ENCODE measurements at places on chromosomes 4 and X.

DNA sequence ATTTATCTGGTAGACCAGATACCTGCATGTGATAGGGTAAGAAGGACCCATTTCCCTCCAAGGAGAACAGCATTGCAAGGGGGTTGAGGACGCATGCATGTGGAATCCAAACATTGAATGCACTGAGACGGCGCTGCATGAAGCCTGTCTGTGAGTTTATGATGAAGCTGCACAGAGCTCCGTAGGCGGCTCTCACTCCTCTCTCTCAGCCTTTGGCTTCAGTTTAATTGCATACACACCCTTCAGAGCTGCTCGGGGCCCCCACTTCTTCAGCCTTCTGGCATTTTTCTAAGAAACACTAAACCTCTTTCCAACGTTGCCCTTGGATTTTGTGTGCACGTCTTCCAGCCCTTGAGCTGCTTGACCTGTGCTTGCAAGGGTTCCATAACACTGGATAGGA is 176.6 kb downstream of the DHRSX start:
- no peak for DNase-seq

GRCh38 chr4:20754036-20754435 is 53.8 kb downstream of the PACRGL start:
- DNase-seq: no peak

DNA sequence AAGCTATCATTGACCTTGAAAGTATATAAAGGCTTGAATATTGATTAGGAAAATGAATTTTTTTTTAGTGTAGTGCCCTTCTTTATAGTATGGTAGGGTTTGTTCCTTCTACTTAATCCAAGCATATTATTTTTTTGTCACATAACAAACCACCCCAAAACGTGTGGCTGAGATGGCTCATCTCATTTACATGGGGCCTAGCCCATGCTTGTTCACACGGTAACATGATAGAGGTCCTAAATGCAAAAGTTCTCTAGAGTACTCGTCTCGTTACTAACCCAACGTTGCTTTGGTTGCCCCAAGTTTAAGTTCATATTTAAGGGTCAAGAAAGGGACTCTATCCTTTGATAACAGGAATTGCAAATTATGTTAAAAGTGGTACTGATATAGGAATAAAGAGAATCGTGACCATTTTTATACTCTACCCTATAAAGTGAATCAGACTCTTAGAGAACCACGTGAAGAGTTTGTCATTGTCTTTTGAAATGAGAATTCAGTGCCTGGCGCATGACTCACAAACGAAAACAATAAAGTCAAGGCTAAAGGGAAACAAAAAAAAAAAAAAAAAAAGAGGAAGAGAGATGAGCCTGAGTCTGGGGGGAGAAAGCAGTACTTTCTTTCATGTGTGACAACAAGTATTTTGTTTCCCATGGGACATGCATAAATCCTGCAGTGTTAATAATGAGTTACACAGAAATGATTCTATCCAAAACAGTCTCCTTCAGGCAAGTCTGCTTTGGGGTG is 402.8 kb upstream of the NWD2 start:
- DNase-seq: no peak

- DNase-seq: no peak
Observed at GRCh38 chr4:71711044-71711984, 72.6 kb downstream of the GC start.

DNA sequence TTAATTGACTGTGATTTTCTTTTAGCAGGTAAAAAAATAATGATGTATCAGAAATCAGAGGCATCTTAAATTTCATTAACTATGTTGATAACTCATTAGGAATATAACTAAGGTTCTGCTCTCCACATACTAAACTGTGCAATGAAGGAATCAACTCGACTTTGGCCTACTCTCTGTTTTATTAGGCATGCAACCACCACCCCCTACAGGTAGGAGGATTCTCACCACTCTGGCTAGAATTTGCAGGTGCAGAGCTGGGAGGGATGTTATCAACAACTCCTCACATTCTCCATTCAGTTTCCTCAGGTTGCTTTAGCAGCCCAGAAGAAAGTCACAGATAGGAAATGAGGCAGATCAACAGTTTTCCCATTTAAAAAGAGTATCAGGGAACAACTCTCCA is 160.1 kb downstream of the COX18 start:
- DNase-seq: no peak

GRCh38 chrX:115697806-115698205 is 136.8 kb downstream of the PLS3 start:
- DNase-seq: no peak

GRCh38 chrX:120286733-120287512 is 24.3 kb downstream of the TMEM255A start:
- DNase-seq: no peak

GRCh38 chr4:149095811-149096210 is 653.6 kb upstream of the NR3C2 start:
- DNase-seq: no peak

- DNase-seq: no peak
Observed at GRCh38 chr4:73895201-73896175, 26.3 kb downstream of the CXCL1 start.

DNA sequence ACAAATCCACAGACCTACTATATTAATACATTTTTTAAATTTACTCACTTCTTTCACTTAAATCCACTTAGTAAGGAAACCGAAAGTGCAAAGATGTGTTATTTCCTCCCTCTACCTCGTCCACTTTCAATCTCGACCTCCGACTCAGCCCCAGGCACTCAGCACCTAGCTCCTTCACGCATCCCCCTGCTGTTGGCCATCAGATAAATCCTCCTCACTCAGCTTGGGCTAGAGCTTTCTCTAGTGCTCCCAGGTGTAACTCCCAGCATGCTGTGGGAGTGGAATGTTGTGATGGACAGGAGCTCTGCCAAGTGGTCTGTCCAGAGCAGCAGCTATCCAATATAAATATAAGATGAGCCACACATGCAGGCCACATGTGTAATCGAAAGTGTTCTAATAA is 26.7 kb upstream of the TEC start:
- DNase-seq: no peak

DNA sequence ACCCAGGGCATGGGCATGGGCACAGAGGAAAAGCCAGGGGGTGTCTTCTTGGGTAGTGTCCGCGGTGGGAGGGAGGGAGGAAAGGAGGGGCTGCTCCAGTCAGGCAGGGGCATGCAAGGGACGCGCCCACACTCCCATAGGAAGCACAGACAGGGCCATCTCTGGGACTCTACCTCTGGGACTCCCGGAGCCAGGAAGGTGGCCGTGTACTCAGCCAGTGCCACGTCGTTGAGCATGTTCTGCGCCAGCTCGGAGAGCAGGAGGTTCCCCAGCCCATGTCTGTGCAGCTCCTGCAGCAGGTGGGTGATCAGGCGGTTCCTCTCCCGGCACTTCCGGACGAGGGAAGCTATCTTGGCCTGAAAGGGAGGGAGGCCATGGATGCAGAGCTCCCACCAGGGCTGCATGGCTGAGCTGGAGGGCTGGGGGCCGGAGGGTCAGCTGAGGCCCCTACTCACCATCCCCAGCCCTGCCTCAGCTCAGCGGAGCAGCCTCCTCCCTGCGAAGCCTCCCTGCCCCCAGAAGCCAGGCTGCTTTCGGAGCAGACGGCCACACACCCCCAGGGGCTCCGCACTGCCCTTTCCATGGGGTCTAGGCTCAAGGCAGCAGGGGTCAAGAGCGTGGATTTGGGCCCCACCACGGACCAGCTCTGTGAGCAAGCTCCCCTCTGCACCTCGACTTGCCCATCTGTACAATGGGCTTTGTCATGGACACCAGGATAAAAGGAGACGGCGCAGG is 44.6 kb downstream of the C4orf50 start:
- DNase-seq: no peak

- DNase-seq: no peak
Observed at GRCh38 chrX:15619053-15619755, 18.4 kb upstream of the ACE2 start.

- DNase-seq: no peak
Observed at GRCh38 chr4:95362906-95363558, 185.7 kb downstream of the UNC5C start.

DNA sequence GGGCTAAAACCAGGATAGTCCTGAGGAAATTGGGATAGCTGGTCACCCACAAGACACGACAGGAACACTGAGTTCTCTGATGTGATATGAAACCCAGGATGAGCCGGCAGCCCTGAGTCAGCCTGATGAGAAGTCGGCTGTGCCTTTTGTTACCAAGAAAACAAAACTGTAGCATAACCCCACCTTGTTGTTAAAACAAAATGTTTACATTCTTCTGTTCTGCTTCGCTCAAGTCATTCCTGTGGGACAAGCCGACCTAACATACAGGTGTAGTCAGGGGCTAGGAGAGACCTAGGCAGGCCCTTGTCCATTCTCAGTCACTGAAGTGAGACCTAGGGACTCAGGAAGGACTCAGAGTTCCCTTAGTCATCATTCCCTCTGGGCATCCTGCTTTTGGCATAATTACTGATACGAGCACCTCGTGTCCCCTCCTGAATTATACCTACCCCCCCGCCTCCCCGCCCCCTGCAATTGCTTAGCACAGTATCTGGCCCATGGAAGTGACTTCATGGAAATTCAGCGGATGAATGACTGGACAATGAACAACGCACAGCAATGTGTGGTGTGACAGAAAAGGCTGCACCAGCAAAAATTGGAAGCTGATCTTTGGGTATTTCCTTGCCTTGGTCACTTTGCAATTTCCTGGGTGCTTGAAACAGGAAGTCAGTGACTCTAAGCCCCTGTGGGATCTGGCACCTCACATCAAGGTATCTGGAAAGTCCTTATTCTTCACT is 31.9 kb upstream of the TLR2 start:
- no peak for DNase-seq

DNA sequence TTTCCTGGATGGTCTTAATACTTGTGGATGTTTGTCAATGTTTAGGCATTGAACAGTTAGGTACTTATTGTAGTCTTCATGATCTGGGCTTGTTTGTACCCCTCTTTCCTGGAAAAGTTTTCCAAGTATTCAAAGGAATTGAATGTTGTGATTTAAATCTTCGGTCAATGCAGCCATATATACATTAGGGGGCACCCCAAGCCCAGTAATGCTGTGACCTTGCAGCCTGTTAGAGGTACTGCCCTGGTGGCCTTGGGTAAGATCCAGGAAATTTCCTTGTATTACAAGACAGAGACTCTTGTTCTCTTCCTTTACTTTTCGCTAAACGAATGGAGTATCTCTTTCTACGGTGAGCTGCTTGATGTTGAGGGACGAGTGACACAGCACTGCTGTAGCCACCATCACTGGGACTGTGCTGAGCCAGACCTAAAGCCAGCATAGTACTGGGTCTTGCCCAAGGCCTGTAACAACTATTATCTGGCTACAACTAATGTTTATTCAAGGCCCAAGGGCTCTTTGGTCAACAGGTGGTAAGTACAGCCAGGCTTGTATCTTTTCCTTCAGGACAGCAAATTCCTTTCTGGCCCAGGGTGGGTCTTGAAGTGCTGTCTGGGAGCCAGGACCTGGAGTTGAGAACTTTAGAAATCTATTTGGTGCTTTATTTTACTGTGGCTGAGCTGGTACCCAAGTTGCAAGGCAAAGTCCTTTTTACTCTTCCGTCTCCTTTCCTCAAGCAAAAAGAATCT is 118.3 kb upstream of the ATOH1 start:
- no peak for DNase-seq

DNA sequence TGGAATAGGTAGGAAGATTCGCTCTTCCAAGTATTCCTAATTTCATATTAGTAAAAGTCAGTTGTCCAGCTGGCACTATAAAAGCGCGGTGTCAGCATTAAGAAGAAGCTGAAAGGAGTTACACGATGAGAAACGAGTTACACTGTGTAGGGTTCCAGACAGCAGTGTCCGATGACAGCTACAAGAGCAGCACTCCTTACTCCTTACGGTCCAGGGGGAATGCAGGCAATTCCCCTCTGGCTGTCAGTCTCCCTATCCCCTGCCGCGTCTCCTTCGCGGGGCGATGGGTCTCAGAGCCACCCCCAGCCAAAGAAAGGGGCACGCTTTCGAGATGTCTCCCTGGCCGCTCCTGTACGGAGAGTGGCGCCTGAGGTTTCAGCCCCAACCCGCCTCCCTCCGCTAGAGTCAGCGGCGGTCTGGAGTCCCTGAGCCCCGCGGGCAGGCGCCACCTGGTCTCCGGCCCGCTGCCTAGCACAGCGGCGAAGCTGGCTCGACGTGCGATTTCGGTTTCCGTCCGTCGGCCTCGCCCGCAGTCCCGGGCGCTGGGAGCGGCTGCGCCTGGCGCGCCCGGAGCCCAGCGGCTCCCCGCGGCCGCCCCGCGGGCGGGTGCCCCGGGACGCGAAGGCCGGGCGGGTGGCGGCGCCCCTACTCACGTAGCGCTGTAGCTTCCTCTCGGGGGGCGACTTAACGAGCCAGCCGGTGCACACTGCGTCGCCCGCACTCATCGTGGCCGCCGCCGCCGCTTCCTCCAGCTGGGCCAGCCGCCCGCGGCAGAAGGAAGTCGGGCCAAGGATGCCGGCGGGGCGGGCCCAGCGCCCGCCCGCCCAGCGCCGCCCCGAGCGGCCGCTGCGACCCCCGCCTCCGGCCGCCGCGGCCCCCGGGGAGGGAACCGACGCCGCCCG is at the start of gene GAB3:
Gene GAB3 (minus strand): TSS at position 777 of the 902 bp plus-strand sequence. CDS start 52 bp downstream, at position 725.
- DNase-seq: no peak

GRCh38 chr4:171813526-171814250 is 484 bp downstream of the GALNTL6 start:
- DNase-seq: no peak

DNA sequence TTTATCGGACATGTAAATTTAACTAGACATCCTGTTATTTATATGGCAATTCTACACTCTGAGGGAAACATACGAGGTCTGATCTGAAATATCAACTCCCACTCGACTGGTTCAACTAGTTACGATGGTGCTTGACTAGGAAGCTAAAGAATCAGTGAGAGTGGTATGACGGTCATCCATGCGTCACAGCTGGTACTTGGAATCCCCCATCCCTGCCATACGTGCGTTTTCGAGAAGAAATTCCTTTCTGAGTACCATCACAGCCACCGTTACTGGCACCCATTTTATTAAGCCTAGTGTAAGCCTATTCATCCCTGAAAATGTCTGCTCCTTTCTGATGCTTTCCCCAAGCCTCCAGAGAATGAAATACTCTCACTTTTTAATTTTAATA is 695 bp upstream of the PIGA start:
- peak; percentile 11 for DNase-seq

- no peak for DNase-seq
Observed at GRCh38 chr4:13081830-13082229, 402.3 kb downstream of the RAB28 start.

GRCh38 chrX:17072301-17072700 is 125.8 kb downstream of the REPS2 start:
- DNase-seq: no peak

DNA sequence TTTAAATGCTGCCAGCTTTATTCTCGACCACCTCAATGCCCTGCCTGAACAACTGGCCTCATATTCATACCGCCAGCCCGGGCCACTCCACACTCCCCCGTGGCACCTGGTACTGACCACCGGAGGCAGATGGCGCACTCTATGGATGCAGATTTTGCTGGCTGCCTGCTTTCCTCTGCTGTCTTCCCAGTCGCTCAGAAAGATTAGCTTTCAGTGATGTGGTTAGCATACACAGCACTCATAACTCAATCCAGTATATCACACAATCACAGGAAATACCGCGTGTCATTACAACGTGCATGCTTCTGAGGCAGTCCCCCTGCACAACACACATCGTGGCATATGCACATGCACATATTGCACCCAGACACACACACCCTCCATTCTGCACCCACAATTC is 147.2 kb upstream of the BCOR start:
- DNase-seq: no peak
